Uterus (tissue), 4 donors: ENCODE measurements at places on chromosomes 1 and 21. TPM values are rescaled to one million over a fixed set of nuclear protein-coding genes. Genes with fewer than 3 reads are reported as not detected.

GRCh38 chr1:210516697-210517459 lies 188.2 kb downstream of the HHAT start:
- no peak for DNase-seq

RGS16 gene
- total RNA-seq: not detected

FCRL1 gene
- 0.27 TPM for total RNA-seq

DNA sequence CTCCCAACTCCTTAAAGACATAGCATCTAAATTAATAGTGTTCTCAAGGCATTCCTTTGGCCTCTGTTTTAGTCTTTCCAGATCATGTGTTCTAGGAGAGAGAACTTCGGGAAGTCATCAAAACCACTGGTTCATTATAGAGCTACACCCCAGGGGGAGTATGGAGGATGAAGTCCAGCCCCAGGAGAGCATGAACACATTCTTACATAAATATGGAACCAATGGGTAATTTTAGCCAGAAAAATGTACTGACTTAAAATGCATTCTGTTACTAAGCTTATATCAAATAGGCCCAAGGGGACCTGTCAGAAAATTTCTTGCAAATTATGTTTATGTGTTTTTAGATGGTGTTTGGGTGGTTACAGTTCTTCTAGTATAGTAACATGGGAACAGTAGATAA lies 165.2 kb downstream of the NTMT2 start:
- DNase-seq: no peak

- DNase-seq: no peak
These were observed 332.9 kb downstream of the PCP4 start for GRCh38 chr21:40200126-40200525.
